ENCODE measurements at places on chromosomes 5 and 9.

GRCh38 chr9:136386018-136386417 is 12.5 kb upstream of the CARD9 start:
- DNase-seq: no peak

- no peak for DNase-seq
Observed at GRCh38 chr9:89116805-89117192, 61.8 kb downstream of the SHC3 start.

DNA sequence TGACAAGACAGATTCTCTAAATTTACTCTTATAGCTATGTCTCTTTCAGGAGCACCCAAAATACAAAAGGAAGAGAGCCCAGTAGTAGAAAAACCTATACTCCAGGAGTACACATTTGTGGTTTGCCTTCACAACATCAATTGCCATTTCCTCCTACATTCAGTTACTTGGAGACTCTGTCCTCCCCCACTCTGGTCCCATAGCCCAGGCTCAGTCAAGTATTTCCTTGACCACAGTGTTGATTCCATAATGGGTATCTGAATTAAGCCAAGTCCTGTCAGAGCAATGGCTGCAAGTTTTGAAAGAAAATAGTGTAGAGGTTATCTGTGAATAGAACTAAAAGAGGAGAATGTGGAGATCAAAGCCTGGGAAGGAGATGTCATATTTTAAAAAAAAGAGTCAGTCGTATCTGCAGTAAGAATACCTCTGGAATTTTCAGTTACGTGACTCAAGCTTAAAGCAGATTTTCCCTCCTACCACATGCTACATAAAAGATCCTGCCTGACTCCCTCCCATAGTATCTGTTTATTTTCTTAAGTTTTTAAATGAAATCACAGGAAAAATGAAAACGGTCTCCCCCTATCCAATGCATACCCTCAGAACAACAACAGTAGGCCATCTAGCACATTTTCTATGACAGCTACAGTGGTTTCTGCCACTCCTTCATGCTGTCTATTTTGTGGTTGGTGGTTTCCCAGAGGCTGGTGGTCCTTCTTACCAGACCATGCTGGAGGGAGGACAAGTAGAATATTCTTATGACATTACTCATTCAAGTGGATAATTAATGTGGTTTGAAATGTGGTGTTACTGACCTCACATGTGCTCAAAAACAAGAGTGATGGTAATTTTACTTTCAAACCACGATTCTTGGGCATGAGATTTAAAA is 249.7 kb upstream of the TMEM161B start:
- no peak for DNase-seq

GRCh38 chr9:106799152-106799551 is 63.8 kb upstream of the ZNF462 start:
- no peak for DNase-seq

- DNase-seq: no peak
Observed at GRCh38 chr9:36461323-36461722, 61.3 kb upstream of the RNF38 start.

DNA sequence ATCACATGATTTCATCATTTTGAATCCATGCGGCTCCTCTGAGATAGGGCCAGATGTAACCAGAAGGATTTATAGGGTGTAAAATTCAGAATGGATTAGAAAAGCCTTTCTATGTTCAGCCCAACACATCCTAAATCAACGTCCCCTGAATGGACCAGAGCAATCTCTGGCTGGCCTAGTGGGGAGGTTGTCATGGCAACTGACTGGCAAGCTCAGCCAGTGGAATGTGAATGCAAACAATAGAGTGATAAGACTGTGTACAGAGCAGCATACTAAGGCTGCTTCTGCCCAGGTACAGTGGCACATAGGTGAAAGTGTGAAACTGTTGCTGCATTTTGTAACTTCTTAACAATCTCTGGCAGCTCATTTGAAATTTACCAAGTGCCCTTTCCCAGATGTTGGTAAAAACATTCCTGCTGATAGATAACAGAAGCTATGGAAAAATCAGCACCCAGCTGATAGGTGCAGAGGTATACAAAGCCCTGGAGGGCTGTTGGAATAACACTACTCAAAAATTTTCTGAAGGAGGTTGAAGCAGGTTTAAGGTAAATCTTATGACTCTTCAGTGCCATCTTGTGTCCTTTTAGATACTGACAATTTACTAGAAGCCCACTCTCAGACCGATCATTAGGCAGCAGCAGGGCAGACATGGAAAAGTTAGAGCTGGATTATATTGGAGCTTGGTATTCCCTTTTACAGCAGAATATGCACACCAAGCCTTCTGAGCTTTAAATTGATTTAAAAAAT is 267.2 kb downstream of the RAB3C start:
- no peak for DNase-seq

GRCh38 chr9:129626625-129627284 is 792 bp downstream of the NTMT1 start:
- no peak for DNase-seq

GRCh38 chr5:163727028-163727427 is 221.6 kb downstream of the MAT2B start:
- no peak for DNase-seq

GRCh38 chr5:43620944-43621505 is 18.0 kb downstream of the NNT start:
- no peak for DNase-seq

Data from DMS153 (cell line).